ENCODE measurements at places on chromosomes 4 and X.

DNA sequence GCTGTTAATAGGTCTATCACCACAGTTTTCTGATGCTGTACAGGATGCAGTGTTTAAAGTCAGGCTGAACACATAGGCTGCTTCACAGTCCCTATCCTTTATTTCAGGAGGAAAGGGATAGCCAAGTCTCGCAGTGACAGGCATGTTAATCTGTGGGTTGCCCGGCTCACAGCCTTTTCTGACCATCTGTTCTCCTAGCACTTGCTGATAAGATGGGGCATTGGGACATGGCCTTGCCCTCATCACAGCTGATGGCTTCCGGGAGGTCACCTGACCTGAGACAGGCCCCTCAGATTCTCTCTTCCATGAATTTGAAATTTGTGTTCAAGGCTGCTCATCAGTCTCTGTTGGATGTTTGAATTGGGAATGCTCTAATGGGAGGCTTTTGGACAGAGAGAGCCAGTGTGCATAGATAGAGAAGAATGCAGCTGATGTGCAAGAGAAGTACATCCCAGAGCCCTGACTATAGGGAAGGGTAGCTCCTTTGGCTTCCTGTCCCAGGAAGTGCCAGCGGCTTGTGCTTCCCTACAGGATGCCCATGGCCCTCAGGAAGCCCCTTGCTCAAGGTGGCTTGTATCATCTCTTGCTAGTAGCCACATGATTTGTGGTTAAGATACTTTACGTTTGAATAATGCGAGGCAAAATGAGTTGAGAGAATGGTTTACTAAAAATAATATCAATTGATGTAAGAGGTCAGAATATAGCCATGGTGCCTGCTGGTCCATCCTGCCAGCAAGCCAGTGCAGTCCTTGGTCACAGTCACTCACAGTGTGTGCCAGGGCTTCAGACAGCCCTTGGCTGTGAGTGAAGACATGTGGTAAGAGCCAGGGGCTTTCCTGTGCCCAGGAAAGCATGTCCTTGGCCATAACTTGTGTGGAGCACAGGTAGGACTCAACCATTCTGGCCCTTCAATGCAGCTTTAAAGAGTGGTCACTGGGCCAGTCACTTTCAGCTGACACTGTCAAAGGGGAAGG, 88.6 kb downstream of the TSPAN7 start:
- no peak for DNase-seq

DNA sequence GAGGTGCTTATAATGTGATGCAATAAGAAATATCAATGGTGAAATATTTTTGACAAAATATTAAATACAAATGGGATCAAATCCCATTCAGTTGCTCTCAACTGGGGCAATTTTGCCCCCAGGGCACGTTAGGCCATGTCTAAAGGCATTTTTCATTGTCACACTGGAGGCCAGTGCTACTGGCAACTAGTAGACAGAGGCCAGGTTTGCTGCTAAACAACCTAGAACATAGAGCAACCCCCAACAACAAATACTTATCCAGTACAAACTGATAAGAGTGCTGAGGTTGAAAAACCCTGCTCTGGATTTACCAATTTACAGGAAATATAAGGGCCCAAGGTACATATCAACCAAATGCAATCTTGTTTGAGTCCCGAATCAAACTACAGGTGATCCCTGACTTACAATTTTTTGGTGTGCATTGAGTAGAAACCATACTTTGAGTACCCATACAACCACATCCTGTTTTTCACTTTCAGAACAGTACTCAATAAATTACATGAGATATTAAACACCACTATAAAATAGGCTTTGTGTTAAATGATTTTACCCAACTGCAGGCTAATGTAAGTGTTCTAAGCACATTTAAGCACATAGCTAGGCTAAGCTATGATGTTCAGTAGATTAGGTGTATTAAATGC, 237.5 kb downstream of the HNRNPD start:
- DNase-seq, result no peak

DNA sequence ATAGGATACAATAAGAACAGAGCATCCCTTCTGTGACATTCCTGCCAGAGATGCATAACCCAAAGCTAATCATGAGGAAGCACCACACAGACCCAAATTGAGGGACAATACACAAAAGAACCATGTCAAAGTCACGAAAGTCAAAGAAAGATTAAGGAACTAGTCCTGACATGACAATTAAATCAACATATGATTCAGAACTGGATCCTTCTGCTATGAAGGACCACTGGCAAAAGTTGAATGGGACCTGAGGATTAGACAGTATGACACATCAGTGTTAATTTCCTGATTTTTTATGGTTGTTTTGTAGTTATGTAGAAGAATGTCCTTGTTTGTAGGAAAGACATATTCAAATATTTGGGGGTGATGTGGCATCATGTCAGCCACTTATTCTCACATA, 13.9 kb downstream of the ACOT9 start:
- DNase-seq, result no peak

- DNase-seq, result no peak
Measured at GRCh38 chr4:104728380-104729122, 233.9 kb upstream of the CXXC4 start.

DNA sequence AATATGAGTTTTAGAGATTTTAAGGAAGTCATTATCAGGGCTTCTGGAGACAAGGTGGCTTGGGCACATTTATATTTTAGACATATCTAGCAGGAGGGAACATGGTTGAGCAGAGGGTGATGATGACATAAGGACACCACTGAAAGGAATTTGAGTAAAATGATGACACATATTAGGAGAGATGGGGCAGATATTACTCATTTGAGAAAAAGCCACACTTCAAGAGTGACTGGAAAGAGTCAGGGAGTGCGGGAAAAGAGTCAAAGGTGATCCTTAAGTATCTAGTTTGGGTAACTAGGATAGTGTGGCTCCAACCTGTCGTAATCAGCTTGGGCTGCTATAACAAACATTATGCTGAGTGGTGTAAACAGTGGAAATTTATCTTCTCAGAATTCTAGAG, 377.7 kb downstream of the PACRGL start:
- no peak for DNase-seq

GRCh38 chr4:84324303-84325245, 174.5 kb downstream of the NKX6-1 start:
- no peak for DNase-seq

DNA sequence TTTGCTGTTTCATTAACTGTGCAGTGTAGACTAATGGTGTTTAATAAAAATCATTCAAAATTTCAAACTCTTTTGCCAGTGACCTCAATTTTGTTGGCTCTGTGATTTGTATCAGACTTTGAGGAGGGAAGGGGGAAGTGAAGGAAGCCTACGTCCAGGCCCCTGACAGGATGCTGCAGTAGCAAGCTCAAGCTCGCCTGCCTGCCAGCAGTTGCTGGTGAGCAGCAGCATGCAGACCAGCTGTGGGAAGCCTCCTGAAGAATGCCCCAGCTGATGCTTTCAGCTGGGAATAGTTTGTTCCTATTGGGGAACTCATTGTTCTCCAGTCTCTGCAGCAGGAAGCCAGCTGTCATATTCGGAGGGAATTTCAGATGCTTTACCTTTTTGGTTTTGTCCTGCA, 495.2 kb downstream of the AFF2 start:
- no peak for DNase-seq

DNA sequence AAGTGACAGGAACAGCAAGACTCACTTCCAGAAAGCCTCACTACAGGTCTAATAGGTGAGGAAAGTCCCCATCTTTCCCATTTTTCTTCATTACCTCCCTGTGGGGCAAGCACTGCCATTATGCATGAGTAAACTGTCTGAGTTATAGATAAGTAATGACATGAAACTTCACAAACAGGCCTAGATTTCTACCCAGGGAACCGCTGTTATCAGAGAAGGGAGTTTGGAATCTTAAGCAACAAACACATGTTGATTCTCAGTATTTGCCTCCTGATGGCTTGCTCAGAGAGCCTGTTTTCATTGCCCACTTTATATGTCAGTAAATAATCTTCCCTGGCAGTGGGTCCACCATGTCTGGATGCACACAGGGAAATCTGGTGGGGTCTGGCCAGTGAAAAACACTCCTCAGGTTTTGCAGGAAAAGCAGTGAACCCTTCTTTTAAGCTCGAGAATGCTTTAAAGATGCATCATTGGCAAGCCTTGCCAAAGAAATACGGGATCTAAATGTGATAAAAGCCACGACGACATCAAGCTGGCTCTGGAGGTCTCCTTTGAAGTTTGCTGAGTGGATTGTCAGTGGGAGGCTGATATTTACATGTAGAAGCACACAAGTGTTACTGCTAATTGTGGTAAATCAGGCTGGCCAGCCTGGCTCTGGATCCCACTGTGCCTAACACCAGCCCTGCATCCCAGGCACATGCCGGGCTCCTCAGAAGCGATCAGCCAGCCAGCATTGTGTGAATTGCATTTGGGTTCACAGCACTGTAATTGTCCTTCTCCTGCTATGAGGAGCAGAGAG, 25.2 kb downstream of the PDGFRA start:
- DNase-seq, result no peak

GRCh38 chr4:55312489-55313101, 33.4 kb upstream of the SRD5A3 start:
- no peak for DNase-seq

DNA sequence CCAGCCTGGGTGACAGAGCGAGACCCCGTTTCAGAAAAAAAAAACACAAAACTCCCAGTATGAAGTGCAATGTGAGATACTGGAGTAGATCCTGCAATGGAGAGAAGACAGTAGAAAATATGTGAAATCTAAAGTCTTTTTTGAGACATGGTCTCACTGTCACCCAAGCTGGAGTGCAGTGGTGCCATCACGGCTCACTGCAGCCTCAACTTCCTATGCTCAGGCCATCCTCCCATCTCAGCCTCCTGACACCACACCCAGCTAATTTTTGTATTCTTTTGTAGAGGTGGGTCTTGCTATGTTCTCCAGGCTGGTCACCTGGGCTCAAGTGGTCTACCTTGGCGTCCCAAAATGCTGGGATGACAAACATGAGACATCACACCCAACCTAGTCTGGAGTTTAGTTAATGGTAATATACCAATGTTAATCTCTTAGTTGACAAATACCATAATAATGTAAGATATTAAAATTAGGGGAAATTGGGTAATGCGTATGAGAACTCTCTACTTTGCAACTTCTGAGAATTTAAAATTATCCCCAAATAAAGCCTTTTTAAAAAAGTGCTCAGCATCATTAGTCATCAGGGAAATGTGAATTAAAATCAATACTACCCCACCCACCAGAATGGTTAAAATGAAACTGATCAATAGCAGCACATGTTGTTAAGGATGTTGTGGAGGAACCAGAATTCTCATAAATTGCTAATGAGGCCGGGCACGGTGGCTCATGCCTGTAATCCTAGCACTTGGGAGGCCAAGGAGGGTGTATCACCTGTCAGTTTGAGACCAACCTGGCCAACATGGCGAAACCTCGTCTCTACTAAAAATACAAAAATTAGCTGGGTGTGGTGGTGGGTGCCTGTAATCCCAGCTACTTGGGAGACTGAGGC, 15.0 kb downstream of the RBMX start:
- no peak for DNase-seq

DNA sequence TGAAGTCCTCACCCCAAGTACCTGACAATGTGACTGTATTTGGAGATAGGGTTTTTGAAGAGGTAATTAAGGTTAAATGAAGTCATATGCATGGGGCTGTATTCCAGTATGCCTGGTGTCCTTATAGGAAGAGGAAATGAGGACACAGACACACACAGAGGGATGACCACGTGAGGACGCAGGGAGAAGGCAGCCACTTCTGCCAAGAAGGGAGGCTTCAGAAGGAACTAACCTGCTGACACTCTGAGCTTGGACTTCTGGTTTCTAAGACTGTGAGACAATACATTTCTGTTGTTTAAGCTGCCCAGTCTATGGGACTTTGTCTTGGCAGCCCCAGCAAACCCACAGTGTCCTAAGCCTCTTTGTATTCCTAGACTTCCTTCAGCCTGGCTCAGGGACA, 3.0 kb upstream of the SLC2A9 start:
- DNase-seq, result no peak

Data from stimulated activated CD8-positive, alpha-beta memory T cell treated with anti-CD3 and anti-CD28 coated beads, Interleukin-15, amount 100 ng/mL, for 1 hour (primary cell).